ENCODE measurements at places on chromosomes 11 and 22.

- no peak for DNase-seq
Observed at GRCh38 chr11:108527382-108527781, 29.2 kb upstream of the POGLUT3 start.

DNA sequence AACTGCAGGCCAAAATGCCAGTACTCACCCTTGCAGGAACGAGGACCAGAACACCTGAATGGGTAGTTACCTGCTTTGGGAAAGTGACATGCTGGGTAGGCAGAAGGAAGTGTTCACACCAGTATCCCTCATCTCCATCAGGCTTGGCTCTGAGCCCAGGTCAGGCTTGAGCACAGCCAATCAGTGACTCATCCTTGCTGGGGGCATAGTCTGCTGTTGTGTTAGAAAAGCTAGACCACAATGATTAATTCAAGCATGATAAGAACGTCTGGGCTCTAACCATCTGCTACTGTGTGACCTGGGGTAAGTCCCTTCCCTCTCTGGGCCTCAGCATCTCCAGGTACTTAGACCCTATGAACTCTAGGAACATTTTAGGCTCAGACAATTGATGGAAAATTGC lies 450.4 kb downstream of the MIAT start:
- DNase-seq = no peak

DNA sequence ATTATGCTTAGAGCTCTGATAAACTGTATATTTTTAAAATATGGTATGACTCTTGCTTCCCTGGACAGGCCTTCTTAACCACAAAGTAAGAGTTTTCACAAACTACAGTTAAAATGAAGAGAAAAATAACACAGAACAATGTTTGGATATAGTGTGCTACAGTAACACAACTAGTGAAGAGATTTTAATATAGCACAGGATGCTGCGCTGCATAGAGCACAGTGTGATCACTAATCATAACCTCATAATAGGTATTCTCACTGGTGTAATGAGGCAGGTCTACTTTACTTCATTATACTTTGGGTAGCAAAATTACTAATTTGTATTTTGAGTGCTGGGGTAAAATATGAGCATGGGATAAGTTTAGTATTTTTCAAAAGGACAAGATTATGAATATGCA lies 256.5 kb downstream of the GUCY1A2 start:
- no peak for DNase-seq

DNA sequence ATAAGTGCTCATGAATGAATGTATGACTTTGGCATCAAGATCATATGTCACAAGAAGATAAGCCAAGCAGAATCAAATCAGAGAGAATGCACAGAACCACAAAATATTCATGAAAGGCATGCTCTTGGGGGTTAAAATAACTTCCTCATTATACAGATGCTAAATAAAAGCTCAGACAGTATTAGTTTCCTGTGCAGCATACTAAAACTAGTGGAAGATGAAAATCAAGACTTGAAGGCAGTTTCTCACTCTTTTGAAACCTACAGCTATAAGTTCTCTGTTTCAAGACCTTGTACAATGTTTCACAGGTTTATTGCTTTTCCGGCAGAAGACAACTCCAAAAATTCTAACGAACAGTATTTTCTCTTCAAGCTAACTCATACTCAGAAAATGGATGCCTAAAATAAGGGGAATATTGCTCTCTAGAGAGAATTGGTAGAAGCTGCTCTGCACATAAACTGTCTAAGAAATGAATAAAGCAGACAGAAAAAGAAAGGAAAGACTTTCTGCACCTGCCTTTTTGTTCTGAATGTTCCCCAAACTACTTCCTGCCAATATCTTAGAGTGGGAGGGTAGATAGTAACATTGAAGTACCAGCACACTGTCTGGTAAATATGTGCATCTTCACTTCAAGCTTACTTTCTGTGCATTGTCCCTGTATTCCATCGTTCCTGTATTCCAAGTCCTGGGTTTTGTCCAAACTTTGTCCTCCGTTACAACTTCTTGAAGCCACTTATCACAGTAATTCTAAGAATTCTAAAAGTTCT lies 639.4 kb upstream of the FAT3 start:
- no peak for DNase-seq

GRCh38 chr11:86641537-86642261 lies 30.7 kb downstream of the ME3 start:
- no peak for DNase-seq

DNA sequence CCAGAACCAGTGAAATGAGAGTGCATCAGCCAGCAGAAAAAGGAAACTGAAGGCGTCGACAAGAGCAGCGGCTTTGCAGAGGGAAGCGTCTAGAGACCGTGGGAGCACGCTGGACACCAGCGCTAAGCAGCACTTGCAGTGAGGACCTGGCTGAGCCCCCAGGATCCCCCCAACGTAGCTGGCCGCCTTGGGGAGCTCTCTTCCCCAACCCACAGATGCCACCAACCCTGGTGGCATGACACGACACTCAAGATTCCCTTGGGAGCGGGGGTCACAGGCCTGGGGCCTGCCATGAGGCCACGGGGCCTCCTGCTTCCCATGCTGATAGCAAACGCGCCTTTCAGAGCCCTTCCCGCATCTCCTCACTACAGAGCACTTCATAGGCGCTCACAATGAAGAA lies 13.4 kb upstream of the TESMIN start:
- no peak for DNase-seq

DNA sequence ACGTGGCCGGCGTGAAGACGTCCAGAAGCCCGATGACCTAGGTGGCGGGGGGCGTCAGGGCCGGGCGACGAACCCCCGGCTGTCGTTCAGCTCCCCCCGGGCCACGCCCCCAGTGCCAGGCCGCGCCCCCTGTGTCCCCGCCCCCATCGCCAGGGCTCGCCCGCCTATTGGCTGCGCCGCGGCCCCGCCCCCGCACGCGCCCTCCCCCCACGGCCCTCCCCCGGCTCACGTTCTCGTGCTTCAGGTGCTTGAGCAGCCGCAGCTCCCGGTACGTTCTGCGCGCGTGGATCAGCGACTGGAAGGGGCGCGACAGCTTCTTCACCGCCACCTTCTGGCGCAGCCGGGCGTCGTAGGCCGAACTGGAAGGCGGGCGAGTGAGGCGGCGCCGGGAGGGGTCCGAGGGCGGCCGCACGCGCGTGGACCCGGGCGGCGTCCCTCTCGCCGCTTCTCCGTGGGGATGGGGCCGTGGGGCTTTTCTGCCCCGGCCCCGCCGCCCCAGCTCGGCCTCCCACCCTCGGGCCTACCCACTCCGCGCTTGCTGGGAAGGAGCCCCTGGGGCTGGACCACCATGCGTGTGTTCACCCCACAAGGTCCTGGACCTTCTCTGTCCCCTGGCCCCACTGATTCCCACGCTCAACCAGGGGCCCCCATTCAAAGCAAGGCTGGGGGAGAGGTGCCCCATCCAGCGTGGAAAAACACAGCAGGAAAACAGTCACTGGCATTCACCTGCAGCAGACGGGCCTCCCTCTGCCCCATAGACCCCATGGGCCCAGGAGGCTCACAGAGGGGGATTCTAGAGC lies 2.4 kb downstream of the MAPK11 start:
- DNase-seq = no peak

DNA sequence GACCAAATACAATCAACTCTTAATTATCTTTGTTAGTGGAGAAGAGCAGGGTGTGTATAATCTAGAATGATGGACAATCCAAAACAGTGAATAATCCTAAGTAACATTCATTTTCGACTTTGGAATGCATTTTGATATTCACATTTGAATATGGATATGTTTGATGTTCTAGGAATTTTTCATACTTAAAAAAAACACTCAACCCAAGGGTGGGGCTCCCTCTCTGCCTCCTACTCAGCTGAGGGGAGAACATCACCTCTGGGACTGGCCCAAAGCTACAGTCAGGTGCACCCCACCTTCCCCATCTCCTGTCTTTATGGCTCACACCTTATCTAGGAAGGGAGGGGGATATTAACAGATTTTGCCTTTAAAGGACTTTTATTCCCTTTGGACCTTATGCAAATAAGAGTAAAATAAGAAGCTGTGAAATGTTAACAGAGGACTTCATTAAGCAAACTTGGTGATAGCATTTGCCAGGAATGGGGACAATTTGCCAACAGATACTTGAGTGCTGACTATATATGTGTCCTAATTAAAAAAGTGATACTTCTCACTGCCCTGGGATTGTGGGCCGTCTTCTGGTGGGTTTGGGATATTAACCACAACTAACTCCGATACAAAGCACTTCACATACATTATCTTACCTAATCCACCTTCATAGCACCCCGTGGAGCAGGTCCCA lies 187.0 kb downstream of the ST3GAL4 start:
- no peak for DNase-seq

- no peak for DNase-seq
Observed at GRCh38 chr22:22080270-22080669, 97.7 kb upstream of the TOP3B start.

GRCh38 chr22:35596821-35597220 lies 20.3 kb downstream of the MB start:
- DNase-seq = no peak

- DNase-seq = no peak
Observed at GRCh38 chr11:20089796-20090653, 70.2 kb downstream of the DBX1 start.

GRCh38 chr11:23679041-23679440 lies 817.8 kb upstream of the LUZP2 start:
- DNase-seq = peak; percentile 10

GRCh38 chr11:112652786-112653390 lies 308.3 kb upstream of the NCAM1 start:
- no peak for DNase-seq

GRCh38 chr11:2260491-2261364 lies 9.7 kb downstream of the ASCL2 start:
- no peak for DNase-seq

- DNase-seq = no peak
Observed at GRCh38 chr11:2256951-2257700, 13.3 kb downstream of the ASCL2 start.

- DNase-seq = peak; percentile 14
Observed at GRCh38 chr11:121722431-121723245, 269.9 kb upstream of the SORL1-AS1 start.

- no peak for DNase-seq
Observed at GRCh38 chr11:2511421-2512369, 66.9 kb downstream of the KCNQ1 start.

- no peak for DNase-seq
Observed at GRCh38 chr11:76719281-76719680, 48.7 kb upstream of the LRRC32 start.

DNA sequence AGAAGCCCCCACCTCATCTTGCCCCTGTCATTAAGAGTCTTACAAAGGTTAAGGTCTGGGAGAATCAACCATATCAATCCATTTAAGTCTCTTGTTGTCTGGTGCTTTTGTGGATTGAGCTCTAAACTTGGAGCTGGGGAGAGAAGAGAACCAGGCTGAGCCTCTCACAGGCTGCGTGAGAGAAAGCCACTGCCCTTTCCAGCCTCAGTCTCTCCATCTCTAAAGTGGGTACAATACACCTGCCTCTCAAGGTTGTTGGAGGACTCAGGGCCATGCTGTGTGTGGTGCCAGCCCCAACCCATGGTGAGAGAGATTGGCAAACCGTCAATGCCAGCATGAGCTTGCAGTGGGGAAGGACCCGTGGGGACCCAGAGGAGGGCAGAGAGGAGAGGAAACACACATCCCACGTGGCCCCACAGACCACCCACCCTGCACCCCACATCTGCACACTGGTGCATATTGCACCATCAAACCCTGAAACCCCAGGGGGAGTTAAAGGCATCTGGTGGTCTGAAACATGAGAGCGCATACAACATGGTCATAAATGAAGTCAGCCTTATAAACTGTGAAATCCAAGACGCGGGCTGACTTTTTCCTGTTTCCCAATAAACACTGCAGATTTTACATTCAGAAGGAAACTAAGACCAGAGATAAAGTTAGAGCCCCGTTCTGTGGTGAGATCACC lies 27.5 kb upstream of the FBLN1 start:
- DNase-seq = no peak

DNA sequence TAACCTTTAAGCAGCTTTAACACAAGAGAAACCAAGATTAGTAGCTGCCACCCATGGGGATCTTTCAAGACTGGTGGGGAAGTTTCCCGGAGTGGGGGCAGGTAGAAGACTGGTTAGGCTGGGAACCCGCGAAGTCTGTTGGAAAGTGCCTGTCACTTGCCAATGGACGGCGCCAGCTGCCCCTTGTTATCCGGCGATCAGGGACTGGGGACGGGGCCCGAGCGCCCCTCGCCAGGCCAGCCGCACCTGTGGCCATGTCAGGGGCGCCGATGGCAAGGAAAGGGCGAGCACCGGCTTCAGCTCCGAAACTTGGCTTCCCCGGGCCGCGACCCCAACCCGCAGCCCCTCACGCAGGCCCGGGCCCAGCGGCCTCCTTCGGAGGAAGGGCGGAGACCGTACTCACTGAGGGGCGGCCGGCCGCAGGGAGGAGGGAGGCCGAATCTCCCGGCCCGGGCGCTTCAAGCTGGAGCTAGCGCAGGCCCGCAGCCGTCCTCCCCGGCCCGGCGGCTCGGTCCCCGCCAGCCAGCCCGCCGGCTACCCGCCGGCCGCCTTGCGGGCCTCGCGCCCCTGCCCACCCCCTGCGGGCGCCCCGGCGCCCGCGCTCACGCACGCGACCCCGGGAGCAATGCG lies 539 bp downstream of the EIF4ENIF1 start:
- no peak for DNase-seq

Data from NCI-H2107 (cell line).